ENCODE measurements at places on chromosomes 5 and 9. TPM values are rescaled to one million over a fixed set of nuclear protein-coding genes. Genes with fewer than 3 reads are reported as not detected.

DNA sequence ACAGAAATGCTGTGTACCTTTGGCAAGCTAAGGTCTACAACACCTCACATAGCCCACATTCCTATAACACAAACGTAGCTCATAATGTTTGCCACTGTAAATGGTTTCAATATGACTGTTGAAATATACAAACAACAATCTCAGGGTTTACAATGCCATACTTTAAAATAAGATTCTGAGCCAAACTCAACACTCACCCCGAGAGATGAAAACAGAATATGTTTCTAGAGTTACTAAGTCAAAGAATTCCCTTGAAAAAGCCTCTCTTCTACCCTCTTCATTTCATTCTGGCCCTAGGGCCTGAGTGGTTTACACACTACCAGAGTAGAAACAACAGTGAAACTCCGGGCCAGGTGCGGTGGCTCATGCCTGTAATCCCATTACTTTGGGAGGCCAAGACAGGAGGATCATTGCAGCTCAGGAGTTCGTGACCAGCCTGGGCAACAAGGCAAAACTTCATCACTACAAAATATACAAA is 72.6 kb downstream of the MYO10 start:
- peak; percentile 53 for DNase-seq

- DNase-seq: no peak
Observed at GRCh38 chr9:35685506-35685905, 4.2 kb downstream of the TPM2 start.

GRCh38 chr5:38559428-38559827 is 3.0 kb upstream of the LIFR start:
- no peak for DNase-seq

- DNase-seq: no peak
Observed at GRCh38 chr5:110517396-110517795, 209.1 kb downstream of the TMEM232 start.

- DNase-seq: no peak
Observed at GRCh38 chr9:79480639-79481038, 91.1 kb upstream of the TLE4 start.

- no peak for DNase-seq
Observed at GRCh38 chr9:70675868-70676370, 261.5 kb upstream of the KLF9 start.

GRCh38 chr5:83513491-83513890 is 41.9 kb downstream of the VCAN start:
- no peak for DNase-seq

DNA sequence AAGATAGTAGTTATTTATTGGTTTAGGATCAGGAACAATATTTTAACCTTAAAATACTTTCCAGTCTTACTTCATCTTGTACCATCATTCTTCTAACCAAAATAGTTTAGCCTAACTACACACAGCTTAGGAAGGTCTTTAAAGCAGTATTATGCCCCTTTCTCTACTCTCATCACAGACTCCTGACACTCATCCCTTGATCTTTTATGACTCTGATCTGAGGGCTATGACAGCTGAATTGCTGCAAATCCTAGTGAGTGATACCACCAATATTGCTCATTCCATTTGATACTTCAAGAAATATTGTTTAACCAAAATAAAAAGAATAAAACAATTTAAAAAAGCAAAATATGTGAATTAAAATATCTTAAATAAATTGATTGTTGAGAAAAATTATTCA is 746.6 kb upstream of the ACO1 start:
- DNase-seq: no peak

DNA sequence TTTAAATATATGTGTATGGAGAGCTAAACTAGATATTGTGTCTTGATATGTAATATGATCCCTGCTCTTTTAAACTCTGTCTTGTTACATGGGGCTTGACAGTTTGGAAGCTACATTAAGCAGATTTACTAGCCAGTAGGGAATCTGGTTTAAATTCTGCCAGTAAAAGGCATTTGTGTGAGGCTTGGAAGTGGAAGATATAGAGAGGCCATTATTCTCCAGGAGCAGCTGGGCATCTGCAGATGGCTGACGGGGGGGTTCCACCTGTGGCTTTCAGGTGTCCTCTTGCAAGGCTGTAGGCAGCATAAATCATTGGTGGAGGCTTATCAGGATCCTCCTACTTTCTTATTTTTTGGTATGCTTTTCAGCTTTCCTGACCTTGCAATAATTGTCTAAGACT is 179.1 kb upstream of the FBXL7 start:
- DNase-seq: no peak

DNA sequence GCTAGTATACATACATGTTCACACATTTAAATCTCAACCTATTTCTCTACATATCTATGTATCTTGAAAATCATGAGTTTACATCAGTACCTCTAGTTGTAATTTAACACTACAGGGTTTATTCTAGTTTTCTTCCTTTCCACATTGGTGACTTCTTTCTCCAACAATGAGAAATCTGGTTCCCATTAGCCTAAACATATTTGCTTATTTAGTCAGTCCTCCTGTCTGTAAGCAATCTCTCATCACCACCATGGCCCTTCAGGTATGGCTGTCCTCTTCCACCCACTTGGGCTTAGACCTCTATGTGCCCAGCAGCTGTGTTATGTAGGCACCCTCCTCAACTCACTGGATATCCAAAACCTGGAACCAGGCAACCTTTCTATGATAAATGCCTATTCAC is 8.0 kb upstream of the SPATA31D1 start:
- DNase-seq: no peak

DNA sequence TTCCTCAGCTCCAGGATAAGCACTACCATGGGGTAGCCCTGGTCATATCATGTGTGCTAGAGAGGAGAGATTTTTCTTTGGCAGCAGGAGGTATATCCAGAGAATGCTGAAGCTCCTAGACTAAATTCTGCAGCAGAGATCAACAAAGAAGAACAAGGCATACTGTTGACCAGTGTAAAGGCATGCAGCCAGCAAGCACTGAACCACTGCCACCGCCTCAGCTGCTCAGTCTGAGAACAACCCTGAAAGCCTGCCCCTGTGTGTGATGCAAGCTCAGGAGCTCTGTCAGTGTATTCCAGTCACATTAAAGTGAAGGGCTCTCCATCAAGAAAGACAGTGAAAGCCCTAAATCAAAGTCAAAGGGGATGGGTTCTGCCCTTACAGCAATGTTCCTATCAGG is 439.5 kb upstream of the CD180 start:
- peak; percentile 47 for DNase-seq

- DNase-seq: no peak
Observed at GRCh38 chr5:173243831-173244305, 8.9 kb upstream of the NKX2-5 start.

GRCh38 chr5:75050415-75050814 is 1.9 kb downstream of the GCNT4 start:
- DNase-seq: no peak

- DNase-seq: no peak
Observed at GRCh38 chr5:114678778-114679177, 316.9 kb downstream of the KCNN2 start.

- DNase-seq: no peak
Observed at GRCh38 chr9:107780960-107781359, 291.4 kb upstream of the KLF4 start.

- no peak for DNase-seq
Observed at GRCh38 chr9:21121595-21122251, 19.9 kb downstream of the IFNW1 start.

GRCh38 chr9:101893661-101894646 is 155.5 kb upstream of the GRIN3A start:
- DNase-seq: no peak

DNA sequence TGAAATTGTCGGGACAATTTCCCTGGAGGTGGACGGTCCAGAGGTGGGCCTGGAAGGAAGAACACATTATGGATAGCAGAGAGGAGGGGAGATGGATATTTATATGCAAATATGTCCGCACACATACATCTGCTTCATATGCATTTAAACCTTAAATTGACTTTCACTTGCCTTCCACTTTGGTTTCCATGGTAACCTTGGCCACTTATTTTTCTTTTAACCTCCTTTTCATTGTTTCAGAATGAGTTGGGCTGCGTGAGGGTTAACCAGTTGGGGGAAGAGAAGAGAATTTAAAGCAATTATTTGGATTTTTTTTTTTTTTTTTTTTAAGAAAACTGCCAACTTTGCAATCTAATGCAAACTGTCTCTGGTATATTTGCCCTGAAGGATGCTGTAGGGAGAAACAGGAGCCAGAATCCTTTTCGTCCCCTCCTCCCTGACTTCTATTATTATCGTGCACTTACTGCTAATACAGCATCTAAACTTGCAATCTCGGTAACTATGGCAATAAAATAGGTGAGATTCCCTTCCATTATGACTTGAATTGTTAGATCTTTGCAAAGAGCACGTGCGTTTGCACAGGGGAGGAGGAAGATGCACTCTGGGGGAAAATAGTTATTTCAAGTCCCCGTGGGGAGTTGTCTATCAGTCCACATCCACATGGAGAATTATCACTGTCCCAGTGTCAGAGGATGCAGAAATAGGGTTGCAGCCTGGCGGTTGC is 35.6 kb downstream of the TLR4 start:
- no peak for DNase-seq

DNA sequence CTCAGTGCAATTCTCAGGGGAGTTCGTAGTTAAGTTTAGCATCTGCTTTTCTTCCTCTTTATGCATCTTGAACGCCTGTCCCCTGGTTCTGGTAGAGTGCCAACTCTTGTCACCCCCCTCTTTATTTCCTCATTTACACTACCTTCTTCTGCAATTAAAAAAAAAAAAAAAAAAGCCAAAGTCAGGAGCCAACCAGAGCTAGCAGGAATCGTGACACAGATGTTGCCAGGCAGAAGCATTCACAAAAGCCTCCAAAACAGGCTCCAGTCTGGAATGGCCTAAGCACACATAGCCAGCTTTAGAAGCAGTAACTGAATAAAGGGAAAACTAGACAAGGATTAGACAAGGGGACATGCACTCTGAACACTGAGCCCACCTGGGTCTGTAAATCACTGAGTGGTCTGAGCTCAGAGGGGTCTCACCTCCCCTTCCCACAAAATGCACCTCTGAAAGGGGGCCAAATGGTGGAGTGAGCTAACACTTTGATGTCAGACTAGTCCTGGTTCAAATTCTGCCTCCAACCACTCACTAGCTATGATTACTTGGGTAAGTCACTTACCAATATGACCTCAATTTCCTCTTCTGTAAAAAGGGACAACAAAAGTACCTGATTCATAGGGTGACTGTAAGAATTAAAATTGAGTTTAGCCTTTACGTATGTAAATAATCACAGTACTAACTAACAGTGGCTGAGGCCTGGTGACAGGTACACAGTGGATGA is 2.0 kb downstream of the CD74 start:
- DNase-seq: no peak

- DNase-seq: no peak
Observed at GRCh38 chr5:61625137-61625561, 293.1 kb downstream of the ZSWIM6 start.

DNA sequence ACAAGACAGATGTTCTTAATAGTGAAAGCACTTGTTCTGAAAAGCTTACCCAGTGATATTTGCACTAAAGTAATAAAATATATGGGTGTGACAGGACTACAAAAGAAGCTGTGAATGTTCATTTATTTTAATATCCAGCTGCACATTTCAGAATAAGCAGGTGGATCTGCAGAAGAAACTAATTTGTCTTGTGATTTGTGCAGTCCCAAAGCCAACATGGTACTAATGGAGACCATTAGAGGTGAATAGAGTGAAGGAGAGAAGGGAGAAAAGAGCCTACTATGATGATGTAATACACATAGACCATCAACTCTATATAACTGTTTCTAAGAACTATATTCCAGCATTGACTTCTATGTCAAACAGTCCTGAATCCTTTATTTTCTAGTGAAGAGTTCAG is 362.8 kb downstream of the ISL1 start:
- no peak for DNase-seq

GRCh38 chr5:171493646-171494393 is 74.4 kb downstream of the FGF18 start:
- no peak for DNase-seq

- no peak for DNase-seq
Observed at GRCh38 chr5:143356855-143357583, 46.5 kb downstream of the NR3C1 start.

DNA sequence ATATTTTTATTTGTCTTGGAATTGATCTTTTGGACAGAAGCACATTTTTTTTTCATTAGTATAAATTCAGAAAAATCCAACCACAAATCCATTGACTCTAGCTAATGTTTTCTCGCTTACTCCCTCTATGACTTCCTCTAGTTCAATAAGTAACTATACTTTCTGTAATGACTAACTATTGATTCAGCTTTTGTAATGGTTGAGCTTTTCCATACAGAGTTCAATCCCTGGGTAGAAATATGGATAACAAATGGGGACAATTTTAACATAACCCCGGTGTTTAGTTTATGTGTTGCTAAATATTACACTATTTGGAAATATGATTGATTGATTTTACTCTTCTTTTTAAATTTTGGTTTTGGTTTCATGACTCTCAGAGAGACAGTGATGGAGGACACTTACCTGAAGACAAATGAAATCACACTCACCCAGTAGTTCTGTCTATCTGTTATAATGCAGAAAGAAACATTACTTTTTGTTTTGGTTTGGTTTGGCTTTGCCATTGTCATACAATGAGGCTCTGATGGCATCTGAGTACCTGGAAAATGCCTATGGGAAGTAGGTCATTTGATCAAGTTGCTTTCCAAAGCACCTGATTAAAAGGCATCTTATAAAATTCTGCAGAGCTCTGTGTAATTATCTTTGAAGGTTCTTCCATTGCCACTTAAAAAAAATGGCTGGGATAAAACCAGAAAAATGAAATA is 309.7 kb upstream of the MPDZ start:
- no peak for DNase-seq

GRCh38 chr9:114806526-114806900 is 674 bp upstream of the TNFSF15 start:
- no peak for DNase-seq

- no peak for DNase-seq
Observed at GRCh38 chr9:119688547-119688946, 319.3 kb upstream of the BRINP1 start.

DNA sequence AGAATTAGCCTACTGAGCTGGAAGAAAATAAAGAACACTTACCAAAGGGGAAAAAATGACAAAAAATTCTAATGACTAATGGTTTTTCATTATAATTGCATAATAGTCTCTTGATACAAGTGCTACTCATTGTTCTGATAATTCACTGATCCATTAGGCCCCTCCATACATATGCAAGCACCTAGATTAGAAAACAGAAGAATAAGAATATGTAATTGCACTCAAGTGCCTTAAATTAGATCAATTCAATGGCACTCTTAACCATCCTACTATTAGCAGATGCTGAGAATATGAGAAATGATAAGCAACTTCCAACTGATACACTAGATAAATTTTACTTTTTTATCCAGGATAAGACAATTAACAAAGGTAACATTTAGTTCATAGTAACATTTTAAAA is 440.9 kb upstream of the C9orf72 start:
- no peak for DNase-seq

GRCh38 chr9:38126730-38127129 is 57.7 kb upstream of the SHB start:
- no peak for DNase-seq

Gene PCDHGA4
- 3.1 TPM for total RNA-seq

Gene DRD1
- 0.62 TPM for total RNA-seq

Gene ACER2
- total RNA-seq: 5.9 TPM

Gene PCDH1
- total RNA-seq: 55.7 TPM

Gene FIBCD1
- total RNA-seq: 1.3 TPM

Gene PCDHB11
- 2.7 TPM for total RNA-seq

Gene HACD4
- total RNA-seq: 13.5 TPM

Gene GRXCR2
- total RNA-seq: not detected

Gene CD74
- 4,221 TPM for total RNA-seq

Gene MRPL36
- total RNA-seq: 25.1 TPM

Gene DNAH5
- 13.8 TPM for total RNA-seq

Gene LHX2
- not detected for total RNA-seq

Gene MIER3
- 20.1 TPM for total RNA-seq
